ENCODE measurements at places on chromosomes 7 and 10. TPM values are rescaled to one million over a fixed set of nuclear protein-coding genes. Genes with fewer than 3 reads are reported as not detected.

Gene ADAP1
- 9.9 TPM for total RNA-seq

Gene UPK3BL2
- total RNA-seq, result 22.0 TPM

Gene LEP
- total RNA-seq, result 7.3 TPM

Gene TCTN3
- 15.4 TPM for total RNA-seq

GRCh38 chr7:23358152-23358674 lies 59.1 kb downstream of the MALSU1 start:
- DNase-seq, result no peak

- DNase-seq, result no peak
Measured at GRCh38 chr10:70668454-70668970, 3.8 kb upstream of the ADAMTS14 start.
